ENCODE measurements at places on chromosomes 12 and 14.

- DNase-seq = no peak
Observed at GRCh38 chr12:121678716-121679300, 9.4 kb upstream of the MORN3 start.

DNA sequence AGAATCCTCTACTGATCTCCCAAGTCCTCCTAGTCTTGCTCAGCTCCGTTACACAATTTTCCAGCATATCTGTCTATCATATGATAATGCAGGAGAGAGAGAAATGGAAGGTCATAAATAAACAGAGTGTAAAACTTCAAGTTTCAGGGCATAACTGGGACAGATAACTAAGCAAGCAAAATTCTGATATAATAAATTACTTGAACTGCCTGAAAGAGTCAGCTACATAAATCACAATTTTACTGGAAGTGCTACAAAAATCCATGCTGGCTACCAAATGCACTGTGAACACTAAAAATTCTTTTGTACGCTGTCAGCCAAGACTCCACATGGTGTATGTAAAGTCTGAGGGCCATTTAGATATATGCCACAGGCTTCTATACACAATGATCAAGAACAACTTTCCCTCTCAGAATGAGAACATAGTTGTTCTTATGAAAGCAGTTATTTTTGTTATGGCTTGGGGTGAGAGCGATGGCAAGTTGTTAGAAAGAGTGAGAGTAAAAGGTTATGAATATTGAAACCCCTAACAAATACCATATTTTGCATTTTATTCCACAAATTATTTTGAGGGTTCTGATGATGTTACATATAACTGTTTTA lies 41.1 kb downstream of the GRIP1 start:
- DNase-seq = no peak

- DNase-seq = no peak
Observed at GRCh38 chr12:2261708-2262107, 208.9 kb downstream of the CACNA1C start.

GRCh38 chr14:72616811-72617210 lies 277.1 kb downstream of the DPF3 start:
- DNase-seq = no peak

- no peak for DNase-seq
Observed at GRCh38 chr12:132765361-132765760, 3.7 kb upstream of the ANKLE2 start.

GRCh38 chr14:90445011-90445410 lies 48.2 kb downstream of the CALM1 start:
- no peak for DNase-seq

- DNase-seq = no peak
Observed at GRCh38 chr12:101086490-101087135, 123.4 kb downstream of the SLC5A8 start.

DNA sequence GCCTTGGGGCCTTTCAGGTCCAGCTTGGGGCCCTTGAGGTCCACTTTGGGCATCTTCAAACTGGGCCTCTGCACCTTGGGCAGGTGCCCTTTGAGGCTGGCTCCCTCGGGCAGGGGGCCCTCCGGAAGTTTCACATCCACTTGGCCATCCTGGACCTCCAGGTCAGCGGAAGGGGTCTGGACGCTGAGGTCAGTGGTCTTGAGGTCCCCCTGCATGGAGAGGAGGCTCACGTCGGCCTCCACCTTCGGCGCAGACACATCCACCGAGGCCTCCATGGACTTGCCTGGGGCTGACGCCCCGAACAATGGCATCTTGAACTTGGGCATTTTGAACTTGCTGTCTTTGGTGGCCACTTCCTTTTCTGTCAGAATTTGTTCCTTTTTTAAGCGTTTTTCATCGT lies 25.1 kb downstream of the AHNAK2 start:
- no peak for DNase-seq

DNA sequence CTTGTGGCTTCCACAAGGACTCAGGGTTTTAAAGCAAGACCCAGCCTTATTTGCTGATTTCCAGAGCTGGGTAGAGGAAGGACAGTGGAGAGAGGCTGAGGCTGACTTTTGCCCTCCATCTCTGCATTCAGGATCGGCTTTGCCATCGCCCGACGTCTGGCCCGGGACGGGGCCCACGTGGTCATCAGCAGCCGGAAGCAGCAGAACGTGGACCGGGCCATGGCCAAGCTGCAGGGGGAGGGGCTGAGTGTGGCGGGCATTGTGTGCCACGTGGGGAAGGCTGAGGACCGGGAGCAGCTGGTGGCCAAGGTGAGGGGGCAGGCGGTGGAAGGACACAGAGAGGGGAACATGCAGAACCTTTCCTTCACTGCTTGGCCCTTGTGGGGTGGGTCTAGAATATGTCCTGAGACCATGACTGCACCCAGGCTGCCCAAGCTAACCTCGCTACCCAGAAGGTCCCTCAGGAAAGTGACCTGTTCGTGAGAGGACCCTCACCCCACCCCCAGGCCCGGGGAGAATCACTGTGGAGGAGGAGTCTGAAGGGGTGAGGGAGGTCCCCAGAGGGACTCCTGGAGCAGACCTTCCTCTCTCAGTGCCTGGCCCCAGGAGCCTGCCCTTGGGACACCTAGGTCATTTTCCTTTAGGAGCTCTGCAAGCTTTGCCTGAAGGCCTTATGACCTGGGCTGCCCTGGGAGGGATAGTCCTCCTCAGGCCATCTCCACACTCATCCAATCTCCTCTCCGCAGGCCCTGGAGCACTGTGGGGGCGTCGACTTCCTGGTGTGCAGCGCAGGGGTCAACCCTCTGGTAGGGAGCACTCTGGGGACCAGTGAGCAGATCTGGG lies 3.1 kb downstream of the DHRS2 start:
- no peak for DNase-seq

GRCh38 chr12:55875704-55876467 lies 33.1 kb upstream of the MMP19 start:
- DNase-seq = no peak

DNA sequence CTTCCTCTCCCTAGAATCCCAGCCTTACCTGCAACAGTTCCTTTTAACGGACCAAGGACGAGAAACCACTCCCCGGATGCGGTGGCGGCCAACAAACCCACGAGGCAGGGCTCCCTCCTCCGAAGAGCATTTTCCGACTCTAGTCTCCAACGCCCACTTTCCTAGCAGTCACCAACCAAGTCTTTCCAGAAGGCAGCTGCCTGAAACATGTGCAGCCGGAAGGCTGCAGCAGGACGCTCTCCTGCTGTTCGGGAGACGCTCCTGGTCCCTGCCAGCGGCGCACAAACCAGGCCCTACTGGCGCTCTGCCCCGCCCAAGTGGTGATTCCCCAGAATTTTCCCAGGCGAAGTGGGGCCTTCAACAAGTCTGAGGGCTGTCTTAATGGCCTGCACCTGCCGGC lies 21.1 kb upstream of the ADAM20 start:
- DNase-seq = no peak

DNA sequence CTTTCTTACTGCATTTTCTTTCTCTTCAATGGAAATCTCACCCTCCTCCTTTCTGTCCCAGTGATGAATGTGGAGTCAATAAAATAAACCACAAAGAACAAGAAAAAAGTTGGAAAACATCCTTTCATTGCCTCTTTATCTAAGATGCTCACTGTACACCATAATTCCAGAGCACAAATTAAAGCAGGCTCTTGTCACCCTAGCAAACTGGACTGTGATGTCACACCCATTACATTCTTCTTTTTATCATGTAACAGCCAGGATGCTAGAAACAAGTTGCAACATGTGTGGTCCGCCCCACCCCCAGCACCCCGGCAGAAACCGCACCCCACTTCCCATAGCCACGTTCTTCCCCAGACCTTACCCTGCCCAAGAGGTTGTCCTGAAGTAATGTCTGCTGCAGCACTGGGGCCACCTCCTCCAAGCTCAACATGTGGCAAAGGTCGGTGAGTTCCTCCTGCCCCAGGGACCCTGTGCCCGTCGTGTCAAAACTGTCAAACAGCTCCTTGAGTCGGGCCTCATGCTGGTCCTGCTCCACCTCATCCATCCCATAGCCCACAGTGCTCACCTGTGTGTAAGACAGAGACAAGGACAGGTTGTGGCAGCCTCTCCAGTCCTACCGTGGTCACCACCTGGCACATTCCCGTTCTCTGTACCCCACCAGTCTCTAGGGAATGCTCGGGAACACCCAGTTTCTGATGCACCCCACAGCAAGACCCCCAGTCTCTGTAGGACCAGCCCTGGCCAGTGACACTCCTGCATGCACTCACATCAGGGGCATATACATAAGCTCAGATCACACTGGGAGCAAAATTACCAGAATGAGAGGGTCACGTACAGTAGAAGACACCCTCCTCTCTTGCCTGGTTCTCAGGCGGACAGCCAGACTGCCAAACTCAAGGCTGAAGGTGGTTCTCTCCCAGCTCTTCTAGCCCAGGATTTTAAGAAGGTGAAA lies 9.2 kb downstream of the NIN start:
- no peak for DNase-seq

GRCh38 chr14:104383088-104383995 lies 196.2 kb upstream of the C14orf180 start:
- no peak for DNase-seq
